ENCODE measurements at places on chromosomes 7 and 10.

DNA sequence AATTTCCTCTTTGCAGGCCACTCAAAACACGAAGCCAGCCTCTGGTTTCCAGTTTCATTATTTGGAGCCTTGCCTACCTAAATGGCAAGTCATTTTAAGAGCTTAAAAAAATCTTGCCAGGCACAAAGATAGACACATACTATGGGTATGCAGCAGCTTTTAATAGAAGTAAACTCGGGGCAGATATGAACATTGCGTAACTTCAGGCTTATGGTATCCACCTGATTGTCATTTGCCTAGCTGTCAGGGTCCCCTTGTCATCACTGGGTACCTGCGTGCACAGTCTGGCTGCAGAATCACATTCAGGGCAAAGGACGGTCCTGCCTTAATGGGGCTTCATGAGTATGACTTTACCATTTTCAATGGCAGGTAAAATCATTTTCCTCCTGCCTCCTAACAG lies 466.1 kb upstream of the NRP1 start:
- no peak for DNase-seq

DNA sequence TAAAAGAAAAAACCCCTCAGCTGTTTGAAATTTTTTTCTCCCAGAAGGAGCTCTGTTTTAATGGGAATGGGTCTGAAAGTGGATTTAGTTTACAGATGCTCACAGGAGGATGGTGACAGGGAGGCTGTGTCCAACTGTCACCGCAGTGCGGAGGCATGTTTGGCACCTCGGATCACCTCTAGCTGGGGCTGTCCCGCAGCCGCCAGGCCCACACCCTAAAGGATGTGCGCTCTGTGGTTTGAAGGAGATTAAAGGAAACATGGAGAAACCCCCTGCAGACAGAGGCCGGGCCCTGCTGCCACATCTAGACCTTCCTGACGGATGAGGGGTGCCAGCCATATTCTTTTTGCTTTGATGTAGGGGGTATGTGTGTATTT lies 160.6 kb downstream of the DNAJB6 start:
- DNase-seq = no peak

DNA sequence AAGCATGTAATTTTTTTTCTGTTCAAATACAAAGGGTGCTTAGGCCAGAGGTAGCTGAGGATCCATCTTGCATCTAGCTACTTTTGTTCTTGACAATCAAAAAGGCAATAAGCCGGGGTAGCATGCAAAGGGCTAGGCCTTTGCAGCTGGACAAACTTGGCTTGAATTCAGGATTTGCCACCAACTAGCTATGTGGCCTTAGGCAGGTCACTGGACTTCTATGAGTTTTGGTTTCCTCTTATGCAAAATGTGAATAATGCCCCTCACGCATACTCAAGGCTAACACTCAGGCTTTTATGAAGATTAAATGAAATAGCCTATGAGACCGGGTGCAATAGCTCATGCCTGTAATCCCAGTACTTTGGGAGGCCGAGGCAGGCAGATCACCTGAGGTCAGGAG lies 19.3 kb downstream of the GFRA1 start:
- no peak for DNase-seq

DNA sequence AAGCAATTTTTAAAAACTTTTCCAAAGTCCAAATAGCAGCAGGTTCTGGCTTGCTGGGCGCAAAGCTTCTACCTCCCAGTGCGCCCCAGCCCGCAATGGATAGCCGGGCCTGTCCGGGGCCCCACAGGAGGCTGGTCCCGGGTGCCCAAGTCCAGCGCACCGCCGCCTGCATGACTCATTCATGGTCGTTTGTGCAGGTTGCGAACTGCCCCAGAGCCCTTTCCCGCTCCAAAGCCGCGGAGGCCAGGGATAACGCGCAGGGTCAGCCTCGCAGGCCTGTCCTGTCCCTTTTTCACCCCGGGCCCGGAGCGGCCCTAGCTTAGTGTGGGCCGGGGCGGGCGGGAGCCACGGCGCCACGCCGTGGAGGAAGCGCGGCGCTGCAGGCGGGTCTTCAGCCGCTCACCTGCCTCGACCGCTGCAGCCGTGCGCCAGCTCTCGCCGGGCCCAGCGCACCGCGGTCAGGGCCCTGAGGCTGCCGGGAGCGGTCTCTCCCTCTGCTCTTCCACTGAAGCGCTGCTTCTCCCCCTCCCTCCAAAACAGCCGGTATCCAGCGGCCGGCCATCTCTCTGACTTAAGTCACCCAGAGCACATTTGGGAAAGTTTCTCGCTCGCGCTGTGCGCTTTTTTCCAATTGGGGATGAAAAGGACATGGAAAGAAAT lies 1.7 kb upstream of the EGR2 start:
- no peak for DNase-seq

- DNase-seq = no peak
These were observed 663 bp downstream of the VPS37D start for GRCh38 chr7:73668103-73668885.

- no peak for DNase-seq
These were observed 6.2 kb upstream of the IFIT2 start for GRCh38 chr10:89295597-89295996.

Measured in GOT3 (cell line).